Choroid plexus epithelial cell (primary cell): ENCODE measurements at places on chromosomes 12 and 14.
A peak's percentile ranks its signal among the peaks of the same experiment; 100 is the strongest.

DNA sequence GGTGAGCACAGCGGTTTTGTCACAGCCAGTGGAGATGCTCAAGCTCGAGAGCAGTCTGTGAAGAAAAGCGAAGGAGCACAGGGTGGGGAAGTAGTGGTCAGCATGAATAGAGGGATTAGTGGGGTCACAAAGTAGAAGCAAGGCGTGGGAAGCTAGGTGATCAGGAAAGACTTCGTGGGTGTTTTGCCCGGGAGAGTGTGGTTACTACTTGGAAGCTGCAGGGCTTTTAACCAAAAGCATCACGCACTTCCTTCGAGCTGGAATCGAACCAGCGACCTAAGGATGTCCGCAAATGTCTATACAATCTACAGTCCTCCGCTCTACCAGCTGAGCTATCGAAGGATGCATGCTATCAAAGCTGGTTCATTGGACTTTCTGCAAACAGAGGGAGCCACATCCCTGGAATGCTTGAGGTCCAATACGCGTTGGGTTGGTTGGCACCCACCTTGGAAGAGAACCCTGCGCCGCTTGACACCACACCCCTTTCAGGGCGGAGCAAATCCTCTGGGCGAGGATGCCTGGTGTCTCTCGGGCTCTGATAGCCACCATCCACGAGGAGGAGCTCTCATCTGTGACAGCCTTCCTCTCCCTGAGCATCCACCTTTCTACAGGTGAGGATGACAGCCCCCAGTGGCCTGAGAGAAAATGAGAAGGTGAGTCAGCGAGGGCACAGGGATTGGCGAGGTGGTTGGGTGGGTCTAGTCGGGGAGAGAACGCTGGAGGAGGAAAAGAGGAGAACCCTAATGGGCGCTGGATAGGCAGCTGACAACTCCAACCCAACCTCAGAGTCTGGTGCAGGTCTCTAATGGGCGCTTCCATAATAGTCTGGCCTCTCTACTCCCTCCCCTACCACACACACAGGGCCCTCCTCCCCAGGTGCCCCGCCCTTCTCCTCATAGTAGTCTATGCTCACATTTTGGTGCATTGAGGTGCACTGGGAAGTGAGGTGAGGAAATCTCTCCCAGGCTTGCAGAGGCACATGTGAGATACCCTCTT, 16.0 kb upstream of the OR6S1 start:
- peak; percentile 7 for DNase-seq

DNA sequence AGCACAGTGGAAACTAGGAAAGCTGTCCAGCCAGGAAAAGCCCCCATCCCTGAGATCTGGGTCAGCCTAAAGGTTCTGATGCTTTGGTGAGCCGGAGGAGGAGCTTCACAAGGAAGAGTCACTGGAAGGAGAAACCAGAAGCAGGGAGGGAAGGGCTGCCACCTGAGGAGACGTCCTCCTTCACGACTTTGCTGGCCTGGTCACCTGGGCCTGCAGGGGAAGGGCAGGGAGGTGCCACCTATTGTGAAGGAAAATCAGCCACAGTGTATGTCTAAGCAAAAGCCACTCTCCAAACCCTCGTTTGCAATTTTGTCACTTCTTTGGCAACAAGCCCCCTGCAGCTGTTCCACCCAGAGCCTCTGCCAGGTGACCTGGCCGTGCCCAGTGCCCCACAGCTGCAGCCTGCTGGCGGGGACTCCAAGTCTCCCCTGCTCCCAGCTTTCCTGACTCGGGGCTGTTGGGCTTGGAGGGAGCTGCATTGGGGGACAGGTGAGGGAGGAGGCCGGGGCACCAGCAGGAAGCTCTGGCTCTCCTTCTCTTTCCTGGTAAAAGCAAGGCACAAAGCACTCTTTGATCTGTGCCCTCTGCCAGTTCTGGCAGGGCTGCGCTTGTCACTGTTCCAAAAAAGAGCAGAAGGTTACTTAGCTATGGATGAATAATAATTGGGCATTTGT, 120.9 kb upstream of the BCL2L14 start:
- DNase-seq = no peak

GRCh38 chr12:48957141-48958048, at the start of gene ARF3:
TSS of gene ARF3 (minus strand) at chr12:48957487. CDS start at chr12:48941095, 16,392 bp downstream.
- DNase-seq = peak; percentile 93

- DNase-seq = no peak
These were observed 113.9 kb upstream of the FGD4 start for GRCh38 chr12:32285489-32285888.

DNA sequence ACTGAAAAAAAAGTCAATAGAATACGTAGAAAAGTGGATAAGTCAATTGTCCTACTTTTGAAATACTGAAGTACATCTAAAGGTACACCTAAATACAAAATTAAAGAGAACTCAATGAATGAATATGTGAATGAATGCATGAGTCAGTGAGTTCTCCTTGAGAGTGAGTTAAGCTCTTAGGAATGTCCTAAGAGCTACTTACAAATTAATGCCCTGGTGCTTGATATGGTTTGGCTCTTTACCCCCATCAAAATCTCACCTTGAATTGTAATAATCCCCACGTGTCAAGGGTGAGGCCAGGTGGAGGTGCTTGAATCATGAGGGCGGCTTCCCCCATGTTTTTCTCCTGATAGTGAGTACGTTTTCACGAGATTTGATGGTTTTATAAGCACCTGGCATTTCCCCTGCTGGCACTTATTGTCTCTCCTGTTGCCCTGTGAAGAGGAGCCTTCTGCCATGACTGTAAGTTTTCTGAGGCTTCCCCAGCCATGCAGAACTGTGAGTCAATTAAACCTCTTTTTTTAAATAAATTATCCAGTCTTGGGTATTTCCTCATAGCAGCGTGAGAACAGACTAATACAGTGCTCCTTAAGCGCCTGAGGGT, 192.2 kb upstream of the ARHGAP5 start:
- DNase-seq = peak; percentile 57

DNA sequence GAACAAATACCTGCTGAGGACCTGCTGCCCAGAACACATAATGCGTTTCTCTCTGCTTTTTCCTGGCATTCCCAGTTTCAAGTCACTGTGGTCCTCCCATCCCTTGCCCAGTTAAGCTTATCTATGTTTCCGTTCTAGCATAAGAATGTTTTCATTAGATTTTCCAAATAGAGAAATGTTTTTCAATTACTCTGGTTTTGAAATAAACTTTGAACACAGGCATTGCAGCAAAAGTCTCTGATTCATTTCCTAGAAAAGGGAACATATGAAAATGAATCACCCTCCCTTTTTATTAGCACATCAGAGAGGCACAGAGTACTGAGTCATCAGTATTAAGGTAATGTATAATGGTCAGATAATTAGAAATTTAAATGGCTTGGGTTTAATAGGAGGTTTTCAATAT, 201.1 kb upstream of the TMEM260 start:
- peak; percentile 77 for DNase-seq
